ENCODE measurements at places on chromosomes 3 and 15. TPM values are rescaled to one million over a fixed set of nuclear protein-coding genes. Genes with fewer than 3 reads are reported as not detected.

- DNase-seq, result no peak
Observed at GRCh38 chr3:106929081-106929480, 448.2 kb upstream of the CCDC54 start.

DNA sequence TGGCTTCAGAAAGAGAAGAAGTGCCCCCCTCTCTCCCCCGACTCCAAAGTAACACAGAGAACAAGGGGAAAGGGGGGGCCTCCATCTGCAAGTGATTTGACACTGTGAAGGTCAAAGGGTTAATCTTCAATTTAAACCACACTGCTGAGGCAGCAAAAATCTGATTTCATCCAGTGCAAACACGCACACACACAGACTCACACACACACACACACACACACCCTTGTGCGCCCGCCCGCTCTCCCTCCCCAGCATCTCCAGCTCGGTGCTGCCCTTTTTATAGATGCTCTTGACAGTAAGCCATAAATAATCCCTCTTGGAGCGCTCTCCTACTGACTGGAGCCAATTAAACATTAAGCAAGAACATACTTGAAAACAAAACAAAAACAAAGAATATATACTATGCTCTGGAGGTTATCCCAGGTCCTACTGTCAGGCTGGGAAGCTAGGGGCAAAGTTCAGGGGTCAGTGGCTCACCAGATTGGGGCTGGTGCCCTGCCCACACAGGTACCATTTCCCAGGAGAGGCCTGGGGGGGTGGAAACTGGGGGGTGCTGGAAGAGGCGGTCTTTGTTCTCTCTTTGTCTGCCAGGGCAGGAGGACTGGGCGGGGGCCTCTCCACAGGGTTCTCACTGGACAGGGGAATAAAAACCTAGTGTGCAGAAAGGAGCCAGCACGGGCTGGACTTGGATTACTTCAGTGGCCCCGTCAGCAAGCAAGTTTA is 16.3 kb downstream of the BMF start:
- no peak for DNase-seq

Gene PDE8A
- 17.6 TPM for total RNA-seq

GRCh38 chr15:64333986-64334929 is 21.7 kb downstream of the CSNK1G1 start:
- DNase-seq, result peak; percentile 11

DNA sequence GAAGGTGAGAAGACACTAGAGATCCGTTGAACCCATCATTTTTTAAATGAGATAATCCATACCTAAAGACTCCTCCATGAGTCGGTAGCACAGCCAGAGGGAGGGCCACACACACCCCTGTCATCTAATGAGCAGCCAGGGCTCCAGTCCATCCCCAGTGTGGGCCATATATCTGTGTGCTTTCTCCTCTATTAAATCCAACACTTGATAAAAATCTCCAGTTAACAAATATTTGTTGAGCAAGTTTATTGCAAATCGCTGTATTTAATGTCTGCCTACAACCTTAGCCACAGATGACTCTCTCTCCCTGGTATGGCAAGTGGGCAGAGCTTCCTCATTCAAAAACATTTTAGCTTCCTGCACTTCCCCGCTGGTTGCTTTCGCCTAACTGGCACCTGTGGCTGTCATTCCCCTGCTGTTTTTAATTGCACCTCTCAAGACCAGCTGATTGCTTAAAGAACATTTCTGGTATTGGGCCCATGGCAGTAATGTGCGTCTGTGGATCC is 82.8 kb downstream of the SMAD3 start:
- no peak for DNase-seq

Gene HTR3E
- total RNA-seq, result not detected

Gene SLCO2A1
- total RNA-seq, result not detected

Gene ZSCAN29
- total RNA-seq, result 25.3 TPM

GRCh38 chr3:8665407-8665896 is 20.9 kb upstream of the SSUH2 start:
- DNase-seq, result no peak

Gene NOP10
- total RNA-seq, result 292 TPM

DNA sequence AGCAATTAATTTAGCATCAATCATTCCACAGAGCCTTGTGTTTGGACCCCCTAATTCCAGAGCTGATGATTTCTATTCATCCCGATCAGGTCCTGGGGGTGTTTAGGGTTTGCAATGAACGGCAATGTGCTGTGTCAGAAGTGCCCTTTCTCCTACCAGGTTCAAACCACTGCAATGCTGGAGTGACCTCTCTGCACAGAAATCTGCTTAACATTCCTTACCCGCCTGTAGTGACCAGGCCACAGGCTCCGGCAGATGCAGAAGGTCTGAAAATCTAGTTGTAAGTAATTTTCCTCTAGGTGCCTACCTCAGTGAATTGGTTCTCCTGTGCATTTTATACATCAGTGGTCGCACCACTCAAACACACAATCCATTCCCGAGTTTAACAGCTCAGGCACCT is 725.3 kb upstream of the CFAP20DC start:
- DNase-seq, result no peak

- DNase-seq, result no peak
Observed at GRCh38 chr3:118110211-118110610, 924.4 kb downstream of the IGSF11 start.

Gene ZNF662
- total RNA-seq, result 1.1 TPM

Gene KCNAB1
- total RNA-seq, result not detected

DNA sequence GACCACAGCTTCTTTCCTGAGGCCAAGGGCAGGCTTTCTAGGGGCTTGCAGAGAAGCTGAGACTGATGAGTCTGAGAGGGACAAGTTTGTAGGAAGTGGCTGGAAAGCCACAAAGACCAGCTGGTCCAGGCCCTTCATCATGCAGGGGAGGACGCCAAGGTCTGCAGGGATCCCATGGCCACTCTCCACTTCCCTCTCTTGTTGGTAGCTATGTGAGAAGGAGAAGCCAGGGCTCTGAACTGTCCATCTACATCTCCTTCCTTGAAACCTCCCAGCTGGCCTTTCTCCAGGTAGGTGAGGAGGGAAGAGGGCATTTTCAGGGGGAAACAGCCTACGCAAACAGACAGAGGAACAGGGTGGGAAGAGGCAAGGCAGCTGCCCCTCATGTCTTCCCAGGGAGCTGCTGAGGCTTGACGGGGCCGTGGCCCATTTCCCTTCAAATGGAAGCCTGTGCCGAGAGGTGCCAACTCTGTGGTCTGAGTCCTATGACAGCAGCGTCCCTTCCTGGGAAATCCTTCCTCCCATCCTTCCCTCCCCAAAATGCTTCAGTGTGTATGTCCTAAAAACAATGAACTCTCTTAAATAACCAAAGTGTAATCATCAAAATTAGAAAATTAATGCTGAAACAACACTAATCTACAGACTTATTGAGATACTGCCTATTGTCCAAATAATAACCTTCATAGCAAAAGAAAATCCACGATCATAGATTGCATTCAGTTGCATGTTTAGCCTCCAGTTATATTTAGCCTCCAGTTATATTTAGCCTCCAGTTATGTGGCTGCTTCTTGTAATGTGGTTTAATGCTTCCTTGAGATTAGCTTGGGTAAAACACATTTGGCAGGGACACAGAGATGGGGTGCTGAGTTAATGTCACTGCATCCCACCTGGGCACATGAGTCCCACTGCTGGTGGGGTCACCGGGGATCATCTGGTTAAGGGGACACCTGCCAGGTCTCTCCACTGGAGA is 36.0 kb downstream of the GNB5 start:
- no peak for DNase-seq
